ENCODE measurements at places on chromosomes 3 and 15.

GRCh38 chr3:101518421-101518871 lies 5.4 kb upstream of the SENP7 start:
- no peak for DNase-seq

DNA sequence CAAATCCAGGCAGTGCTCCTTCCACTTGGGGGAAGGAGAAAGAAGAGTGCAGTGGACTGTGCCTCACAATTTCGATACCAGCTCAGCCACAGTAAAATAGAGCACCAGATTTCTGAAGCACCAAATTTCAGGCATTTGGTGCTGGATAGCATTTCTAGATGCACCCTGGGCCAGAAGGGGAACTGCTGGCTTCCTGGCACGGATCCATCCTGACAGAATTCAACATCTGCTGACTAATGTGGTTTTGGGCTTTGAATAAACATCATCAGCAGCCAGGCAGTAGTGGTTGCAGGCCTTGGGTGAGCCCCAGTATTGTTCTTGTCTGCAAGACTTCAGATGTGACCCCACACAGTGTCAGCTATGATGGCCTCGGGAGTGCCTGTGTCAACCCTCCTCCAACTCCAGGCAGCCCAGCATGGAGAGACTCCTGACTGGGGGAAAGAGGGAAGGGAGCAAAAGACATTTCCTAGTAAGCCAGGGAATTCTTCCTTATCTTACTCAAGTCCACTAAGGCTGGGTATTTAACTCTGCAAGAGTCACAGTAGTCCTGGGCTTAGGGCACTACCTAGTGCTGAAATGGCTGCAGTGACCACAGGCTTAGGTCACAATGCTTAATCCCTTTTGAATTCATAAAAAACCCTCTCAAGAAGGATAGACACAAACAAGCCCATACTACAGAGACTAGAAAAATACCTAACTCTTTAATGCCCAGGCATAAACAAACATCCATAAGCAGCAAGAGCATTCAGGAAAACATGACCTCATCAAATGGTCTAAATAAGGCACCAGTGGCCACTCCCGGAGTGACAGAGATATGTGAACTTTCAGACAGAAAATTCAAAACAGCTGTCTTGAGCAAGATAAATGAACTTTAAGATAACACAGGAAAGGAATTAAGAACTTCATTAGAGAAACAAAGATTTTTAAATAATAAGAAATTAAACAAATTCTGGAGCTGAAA lies 74.7 kb downstream of the SPATA16 start:
- no peak for DNase-seq

- no peak for DNase-seq
Observed at GRCh38 chr3:181459516-181459915, 252.2 kb upstream of the SOX2 start.

GRCh38 chr3:114120211-114120610 lies 58.6 kb downstream of the DRD3 start:
- no peak for DNase-seq

DNA sequence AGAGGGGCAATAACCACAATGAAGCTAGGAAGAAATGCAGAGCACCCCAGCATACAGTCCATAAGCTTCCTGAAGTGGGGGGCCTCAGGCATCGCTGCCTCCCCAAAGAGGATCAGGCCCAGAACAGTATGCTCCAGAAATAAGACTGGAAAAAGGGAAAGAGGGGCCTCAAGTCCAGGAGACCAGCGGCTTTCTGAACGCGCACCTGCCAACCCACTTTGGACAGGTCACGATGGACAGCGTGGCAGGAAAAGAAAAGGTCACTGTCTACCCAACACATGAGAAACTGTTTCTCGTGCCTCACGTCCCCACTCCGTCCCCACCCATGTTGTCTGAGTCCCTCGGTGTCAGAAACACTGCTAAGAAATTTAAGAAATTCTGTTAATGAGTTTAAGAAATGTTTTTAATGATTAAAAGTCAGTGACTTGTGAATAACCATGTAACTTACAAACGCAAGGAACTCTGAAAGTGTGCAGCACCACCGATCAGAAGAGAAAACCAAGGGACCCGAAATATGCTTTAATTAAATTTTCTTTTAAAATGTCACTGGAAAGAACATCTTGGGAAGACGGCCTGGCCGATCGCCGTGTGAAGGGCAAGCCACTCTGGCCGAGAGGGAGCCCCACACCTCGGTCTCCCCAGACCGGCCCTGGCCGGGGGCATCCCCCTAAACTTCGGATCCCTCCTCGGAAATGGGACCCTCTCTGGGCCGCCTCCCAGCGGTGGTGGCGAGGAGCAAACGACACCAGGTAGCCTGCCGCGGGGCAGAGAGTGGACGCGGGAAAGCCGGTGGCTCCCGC lies 1.7 kb upstream of the PPARG start:
- DNase-seq: no peak

DNA sequence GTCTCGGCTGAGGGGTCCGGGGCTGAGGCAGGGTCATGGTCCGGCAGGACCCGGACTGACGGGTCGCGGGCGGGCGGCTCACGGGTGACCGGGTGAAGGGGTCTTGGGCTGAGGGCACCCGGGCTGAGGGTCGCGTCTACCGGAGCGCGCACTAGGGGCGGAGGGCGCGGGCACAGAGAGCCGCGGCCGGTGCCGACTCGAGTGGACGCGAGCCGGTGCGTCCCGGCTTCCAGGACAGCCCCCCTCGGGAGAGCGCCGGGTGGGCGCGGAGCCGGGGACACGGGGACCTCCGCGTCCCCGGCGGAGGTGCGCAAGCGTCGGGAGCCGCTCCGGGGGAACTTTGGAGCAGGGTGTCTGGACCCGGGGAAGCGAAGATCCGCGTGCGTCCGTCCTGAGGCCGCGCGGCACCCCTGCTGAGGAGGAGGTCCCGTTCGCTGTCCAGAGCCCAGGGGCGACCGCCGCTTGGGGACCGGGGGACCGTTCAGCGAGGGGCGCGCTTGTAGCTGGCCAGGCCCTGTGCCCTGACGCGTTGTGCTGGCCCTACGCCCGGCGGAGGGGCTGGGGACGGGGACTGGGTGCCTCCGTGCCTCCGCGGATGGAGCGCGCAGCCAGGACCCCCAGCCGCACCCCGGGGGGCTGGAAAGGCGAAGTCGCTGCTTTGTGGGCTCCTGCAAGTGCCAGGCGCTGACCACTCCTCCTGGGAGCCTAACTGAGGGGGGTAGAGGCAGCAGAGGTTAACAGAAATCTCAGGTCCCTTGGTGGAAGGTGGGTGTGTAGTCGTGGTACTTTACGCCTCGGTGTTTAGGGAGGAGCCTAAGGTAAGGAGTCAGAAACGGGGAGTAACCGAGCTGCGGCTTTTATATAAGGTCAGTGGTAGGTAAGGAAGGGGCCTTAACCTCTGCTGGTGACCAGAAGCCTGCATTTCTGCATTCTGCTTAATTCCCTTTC lies at the start of gene PPARG:
Gene PPARG (plus strand): TSS at position 889 of the 948 bp plus-strand sequence. CDS start 90,642 bp downstream, outside the sequence.
- DNase-seq: no peak

- no peak for DNase-seq
Observed at GRCh38 chr3:184868477-184868876, 56.5 kb downstream of the VPS8 start.

DNA sequence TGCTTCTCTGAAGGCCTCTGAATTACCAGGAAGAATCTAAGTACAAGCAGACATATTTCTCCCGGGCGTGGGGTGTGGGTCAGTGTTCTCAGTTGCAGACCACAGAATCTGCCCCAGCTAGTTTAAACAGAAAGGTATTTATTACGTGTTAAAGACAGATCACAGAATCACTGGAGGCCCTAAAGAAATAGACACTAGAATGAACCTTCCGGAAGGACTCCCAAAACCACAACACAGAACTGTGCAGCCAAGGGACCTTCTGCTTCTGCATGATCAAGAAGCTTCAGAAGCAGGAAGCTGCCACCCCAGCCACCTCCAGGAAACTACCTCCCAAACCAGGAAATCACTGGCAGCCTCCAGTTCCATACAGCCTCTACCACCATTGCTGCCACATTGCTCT lies 32.7 kb upstream of the ZFAND6 start:
- DNase-seq: no peak

GRCh38 chr3:14273901-14274611 lies 95.4 kb downstream of the LSM3 start:
- DNase-seq: no peak

Data from activated CD8-positive, alpha-beta memory T cell treated with anti-CD3 and anti-CD28 coated beads for 1 hour (primary cell).